Smooth muscle cell of the brain vasculature (primary cell): ENCODE measurements at places on chromosomes 7 and 10.

- no peak for DNase-seq
Measured at GRCh38 chr10:88651101-88651551, 13.1 kb upstream of the LIPF start.

- no peak for DNase-seq
Measured at GRCh38 chr10:49113741-49114141, 1.6 kb downstream of the VSTM4 start.

GRCh38 chr10:79405221-79405994, 40.0 kb downstream of the ZCCHC24 start:
- no peak for DNase-seq

DNA sequence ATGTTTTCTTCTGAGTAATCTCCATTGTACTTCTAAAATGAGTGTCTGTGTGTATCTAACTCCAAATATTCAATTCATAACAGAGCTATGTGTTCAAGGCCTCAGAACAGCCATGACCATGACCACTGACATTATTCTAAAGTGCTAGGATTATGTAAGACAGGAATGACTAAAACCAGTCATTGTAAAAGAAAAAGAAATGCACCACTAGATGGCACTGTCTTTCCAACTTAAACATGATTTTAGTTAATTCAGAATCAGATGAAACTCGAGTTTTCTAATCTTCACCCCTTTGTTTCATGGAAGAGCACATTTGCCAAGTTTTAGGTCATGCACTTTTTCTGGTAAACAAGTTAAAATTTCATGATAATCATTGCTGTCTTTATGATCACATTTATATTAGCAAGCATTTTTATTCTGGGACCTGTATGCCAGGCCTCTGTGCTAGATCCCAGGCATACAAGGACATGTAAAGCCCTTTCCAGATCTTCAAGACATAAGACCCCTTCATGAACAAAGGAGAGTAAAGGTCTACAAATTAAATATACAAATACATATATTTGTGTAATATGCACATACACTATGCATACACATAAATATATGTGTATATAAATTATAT, 26.1 kb upstream of the RSU1 start:
- DNase-seq = no peak

GRCh38 chr10:29409241-29410054, 120.6 kb downstream of the LYZL1 start:
- DNase-seq = peak; percentile 35

- DNase-seq = no peak
Measured at GRCh38 chr7:138935465-138936011, 45.7 kb downstream of the KIAA1549 start.
